ENCODE measurements at places on chromosomes 4 and X. TPM values are rescaled to one million over a fixed set of nuclear protein-coding genes. Genes with fewer than 3 reads are reported as not detected.

Gene SYAP1
- total RNA-seq = 37.9 TPM

Gene CSAG1
- total RNA-seq = not detected

Gene IBSP
- not detected for total RNA-seq

Gene AKAP14
- total RNA-seq = not detected

Gene SLITRK4
- total RNA-seq = 3.6 TPM

Gene GRPR
- 0.05 TPM for total RNA-seq

All from smooth muscle cell of the umbilical artery (primary cell).